ENCODE measurements at places on chromosomes 16 and 17.

DNA sequence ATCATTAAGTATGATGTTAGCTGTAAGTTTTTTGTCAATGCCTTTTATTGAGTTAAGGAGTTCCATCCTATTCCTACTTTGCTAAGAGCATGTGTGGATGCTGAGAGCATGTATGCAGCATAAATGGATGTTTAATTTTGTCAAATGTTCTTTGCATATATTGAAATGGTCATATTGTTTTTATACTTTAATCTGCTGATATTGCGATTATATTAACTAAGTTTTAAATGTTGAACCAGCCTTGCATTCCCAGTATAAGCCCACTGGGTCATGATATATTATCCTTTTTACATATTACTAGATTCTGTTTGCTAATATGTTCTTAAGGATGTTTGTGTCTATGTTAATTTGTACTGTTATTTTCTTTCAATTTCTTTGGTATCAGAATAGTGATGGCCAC, 53.2 kb downstream of the CCDC182 start:
- DNase-seq, result no peak

DNA sequence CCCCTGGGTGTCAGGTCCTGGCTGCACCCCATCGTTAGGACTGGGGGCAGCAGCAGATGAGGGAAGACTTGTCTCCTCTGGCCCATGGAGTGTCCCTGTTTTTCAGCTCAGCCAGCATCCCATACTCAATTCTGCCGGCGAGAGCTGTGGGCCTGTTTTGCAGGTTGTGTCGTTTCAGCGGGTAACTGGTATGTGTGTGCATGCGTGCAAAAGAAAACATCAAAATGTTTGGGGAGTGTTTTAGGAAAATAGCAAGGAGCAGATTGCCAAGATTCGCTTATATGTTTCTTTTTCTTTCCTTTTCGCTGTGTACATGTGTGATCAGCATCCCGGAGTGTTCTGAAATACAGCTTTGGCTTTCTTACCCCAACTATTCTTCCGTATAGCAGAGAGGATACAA, 34.7 kb downstream of the MSI2 start:
- DNase-seq, result no peak

GRCh38 chr17:39231591-39232551, 6.1 kb upstream of the STAC2 start:
- peak; percentile 54 for DNase-seq

DNA sequence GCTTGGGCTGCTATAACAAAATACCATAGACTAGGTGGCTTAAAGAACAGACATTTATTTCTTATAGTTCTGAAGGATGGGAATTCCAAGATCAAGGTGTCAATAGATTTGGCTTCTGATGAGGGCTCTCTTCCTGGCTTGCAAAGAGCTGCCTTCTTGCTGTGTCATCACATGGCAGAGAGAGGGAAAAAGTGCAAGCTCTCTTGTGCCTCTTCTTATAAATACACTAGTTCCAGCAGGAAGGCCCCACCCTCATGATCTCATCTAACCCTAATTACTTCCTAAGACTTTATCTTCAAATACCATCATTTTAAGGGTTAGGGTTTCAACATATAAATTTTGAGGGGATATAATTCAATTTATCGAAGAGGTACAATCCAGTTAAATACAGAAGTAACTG, 30.6 kb downstream of the ABCA9 start:
- DNase-seq, result no peak

DNA sequence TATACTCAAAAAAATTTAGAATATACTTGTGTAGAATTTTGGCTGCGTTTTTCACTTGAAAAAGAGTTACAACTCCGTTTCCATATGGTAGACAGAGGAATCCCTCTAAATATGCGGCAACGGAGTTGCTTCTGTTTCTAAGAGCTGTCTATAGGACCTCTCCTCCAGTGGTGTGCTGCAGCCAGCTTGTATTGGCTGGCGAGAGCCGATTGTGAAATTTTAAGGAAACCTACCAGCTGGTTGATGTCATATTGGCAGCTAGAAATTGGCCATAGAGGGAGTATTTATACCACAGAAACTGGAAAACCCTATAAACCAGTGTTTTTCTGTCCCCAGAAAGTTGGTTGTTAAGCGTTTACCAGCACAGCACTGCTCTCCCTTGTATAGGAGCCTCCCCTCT, 655.8 kb upstream of the EEF2KMT start:
- DNase-seq, result no peak

GRCh38 chr16:72013888-72014581, 5.5 kb downstream of the DHODH start:
- DNase-seq, result no peak
